ENCODE measurements at places on chromosomes 2 and 18.

DNA sequence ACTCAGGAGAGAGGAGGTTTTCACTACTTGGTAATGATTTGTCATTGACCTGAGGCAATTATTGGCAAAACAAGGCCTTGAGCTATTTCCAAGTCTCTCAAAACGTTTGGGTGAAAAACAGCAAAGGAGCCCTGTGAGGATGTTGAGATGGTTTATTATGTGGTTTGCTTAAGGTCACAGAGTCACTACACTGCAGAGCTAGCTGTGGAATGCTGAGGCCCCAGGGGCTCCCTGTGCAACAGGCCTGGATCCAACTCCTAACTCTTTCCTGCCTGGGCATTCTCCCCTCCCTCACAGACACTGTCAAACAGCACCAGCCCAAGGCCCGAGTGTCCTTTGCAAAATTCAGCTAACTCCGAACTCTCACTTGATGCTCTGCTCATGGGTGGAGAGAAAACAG, 754.6 kb upstream of the SOX11 start:
- DNase-seq = no peak

DNA sequence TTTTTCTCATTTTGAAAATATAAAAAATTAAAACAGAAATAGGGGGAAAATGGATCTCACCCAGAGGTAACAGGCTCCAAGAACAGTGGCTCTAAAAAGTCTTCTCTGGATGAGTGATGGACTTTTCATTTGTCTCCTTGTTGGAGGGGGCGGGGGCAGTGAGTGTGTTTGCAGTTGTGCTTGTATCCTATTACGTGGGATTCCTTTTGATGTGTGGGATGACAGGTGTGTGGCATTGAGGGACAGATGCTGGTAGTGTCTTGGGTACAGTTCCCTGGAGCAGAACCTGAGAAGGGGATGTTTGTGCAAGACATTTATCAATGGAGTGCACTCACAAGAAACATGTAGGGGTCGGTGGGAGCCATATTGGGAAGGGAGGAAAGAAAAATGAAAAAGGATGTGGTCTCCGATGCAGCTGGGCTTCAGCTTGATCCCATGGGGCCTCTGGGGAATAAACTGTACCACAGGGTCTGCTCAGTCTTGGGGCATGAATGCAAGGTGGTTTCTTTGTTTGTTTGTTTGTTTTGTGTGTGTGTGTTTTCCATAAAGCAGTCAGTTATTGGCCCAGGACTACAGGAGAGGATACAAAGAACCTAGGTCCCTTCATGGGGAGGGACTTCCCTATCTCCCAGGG, 120.0 kb upstream of the SLC35G4 start:
- no peak for DNase-seq

GRCh38 chr2:159891917-159892730, 94.1 kb upstream of the CD302 start:
- DNase-seq = no peak

- no peak for DNase-seq
Measured at GRCh38 chr18:70280007-70280925, 8.6 kb upstream of the SOCS6 start.

GRCh38 chr2:217436386-217436785, 566.4 kb downstream of the TNS1 start:
- no peak for DNase-seq

DNA sequence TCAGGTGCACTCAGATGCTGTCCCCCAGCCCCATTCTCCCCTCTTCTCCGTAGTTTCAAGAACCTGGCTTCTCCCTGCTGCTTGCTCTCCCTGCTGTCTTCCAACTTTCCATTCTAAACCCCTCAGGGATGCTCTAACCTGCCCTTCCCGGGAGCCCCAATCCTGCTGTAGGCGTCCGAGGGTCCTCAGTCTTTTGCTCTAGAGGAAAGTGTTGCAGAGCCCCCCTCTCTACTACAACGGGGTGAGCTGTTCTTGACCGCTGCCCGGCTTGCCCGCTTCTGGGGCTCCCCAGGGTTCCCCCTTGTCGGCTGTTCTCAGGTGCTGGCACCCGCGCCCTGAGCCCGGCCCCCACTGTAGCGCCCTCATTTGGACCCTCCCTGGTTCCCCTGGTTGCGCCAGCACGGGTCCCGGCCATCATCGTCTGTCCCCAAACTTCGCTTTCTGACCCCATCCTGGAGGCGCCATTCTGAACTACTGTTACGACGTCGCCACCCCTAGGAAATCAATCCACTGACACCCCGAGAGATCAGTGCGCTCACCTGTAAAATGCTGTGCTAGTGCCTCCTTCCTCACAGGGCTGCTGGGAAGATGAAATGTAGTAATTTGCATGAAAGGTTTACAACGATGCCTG, 31.9 kb upstream of the REG3G start:
- no peak for DNase-seq

- no peak for DNase-seq
Measured at GRCh38 chr2:119788752-119789151, 29.0 kb downstream of the PTPN4 start.

DNA sequence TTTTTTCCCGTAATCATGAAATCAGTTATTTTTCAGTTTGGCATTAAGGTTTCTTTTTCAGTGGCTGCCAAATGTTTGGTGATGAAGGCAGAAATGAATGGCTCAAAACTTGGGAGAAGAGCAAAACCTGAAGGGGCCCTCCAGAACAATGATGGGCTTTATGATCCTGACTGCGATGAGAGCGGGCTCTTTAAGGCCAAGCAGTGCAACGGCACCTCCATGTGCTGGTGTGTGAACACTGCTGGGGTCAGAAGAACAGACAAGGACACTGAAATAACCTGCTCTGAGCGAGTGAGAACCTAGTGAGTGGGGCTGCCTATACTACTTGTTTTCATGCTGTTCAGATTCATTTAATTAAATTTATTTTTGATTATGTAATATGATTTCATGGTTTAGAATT, 29.2 kb upstream of the MSH2 start:
- no peak for DNase-seq

- DNase-seq = no peak
Measured at GRCh38 chr2:126935774-126936173, 37.1 kb downstream of the TEX51 start.

DNA sequence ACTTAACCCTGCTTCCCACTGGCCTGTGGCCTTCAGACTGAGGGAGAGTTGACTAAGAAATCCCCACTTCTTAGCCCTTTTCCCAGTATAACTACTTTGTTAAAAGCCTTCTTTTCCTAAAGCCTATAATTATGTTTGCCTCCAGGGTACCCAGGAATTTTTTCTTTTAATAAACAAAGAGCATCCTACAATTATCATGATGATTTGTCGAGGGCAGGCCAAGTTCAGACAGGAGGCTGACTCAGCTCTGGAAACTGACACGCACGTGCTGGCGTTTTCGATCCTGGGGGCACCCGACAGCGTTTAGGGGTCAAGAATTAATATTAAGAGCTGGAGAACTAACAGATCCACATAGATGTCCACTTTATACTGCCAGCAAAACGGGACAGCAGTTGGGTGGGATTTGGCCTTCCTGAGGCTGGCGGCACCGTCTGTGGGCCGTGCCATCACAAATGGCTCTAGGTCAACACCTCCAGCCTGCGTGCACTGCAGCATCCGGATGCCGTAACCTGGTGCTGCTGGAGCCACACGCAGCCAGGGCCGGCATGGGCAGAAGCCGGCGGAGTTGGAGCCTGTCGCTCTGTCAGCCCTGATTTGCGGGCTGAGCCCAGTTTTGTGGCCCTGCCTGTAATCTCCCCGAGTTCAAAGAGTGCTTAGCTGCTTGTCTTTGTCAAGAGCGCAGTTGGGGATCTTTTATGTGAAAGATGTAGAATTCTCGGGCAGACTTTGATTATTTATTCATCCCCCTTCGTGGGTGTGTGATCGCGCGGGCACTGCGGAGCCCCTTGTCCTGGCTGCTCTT, 191.0 kb downstream of the GLI2 start:
- DNase-seq = no peak

- no peak for DNase-seq
Measured at GRCh38 chr2:11748861-11749645, 2.6 kb downstream of the LPIN1 start.

GRCh38 chr2:44456946-44457345, 95.2 kb downstream of the CAMKMT start:
- no peak for DNase-seq

- no peak for DNase-seq
Measured at GRCh38 chr2:109288544-109289368, 159.8 kb downstream of the SH3RF3 start.

DNA sequence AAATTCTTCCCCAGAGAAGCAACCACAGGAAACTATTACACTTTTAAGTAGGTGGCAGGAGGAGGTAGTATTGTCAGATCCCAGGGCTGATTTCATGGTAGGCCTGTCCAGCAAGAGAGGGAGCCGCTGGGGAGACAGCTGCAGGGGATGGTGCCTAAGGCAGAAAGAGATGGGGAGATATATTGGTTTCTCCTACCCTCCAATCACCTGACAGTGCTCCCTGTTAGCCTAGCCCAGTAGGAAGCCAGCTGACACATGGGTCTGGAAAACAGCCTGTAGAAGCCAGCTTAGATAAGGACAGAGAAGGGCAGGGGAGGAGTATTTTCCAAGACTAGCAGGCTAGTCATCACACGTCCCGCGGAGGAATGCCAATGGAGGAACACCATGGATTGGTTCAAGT, 8.2 kb upstream of the SPOPL start:
- DNase-seq = no peak

DNA sequence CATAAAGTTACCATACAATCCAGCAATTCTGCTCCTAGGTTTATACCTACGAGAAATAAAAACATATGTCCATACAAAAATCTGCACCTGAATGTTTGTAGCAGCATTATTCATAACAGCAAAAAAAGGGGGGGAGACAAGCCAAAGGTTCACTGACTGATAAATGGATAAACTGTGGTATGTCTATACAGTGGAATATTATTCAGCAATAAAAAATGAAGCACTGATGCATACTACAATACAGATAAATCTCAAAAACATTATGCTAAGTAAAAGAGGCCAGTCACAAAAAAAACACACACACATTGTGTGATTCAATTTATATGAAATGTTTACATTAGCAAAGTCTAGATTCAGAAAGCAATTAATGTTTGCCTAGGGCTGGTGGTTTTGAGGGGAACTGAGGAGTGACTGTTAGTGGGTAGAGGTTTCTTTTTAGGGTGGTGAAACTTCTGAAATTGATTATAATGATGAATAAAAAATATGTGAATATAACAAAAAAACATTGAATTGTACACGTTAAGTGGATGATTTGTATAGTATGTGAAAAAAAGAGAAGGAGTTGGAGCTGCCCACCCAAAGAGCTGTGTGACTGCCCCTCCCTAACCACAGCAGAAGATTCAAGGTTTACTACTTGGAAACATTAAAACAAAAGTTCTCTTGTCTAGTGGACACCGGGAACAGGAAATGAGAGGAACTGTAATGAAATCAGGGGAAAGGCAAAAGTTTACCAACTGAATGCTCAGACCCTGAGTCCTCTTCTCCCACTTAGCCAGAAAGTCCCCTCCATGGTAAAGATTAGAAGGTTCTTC, 13.4 kb downstream of the COLEC12 start:
- no peak for DNase-seq

- no peak for DNase-seq
Measured at GRCh38 chr2:675982-676646, 1.1 kb downstream of the TMEM18 start.

GRCh38 chr18:46474487-46475389, 182.3 kb downstream of the LOXHD1 start:
- no peak for DNase-seq

DNA sequence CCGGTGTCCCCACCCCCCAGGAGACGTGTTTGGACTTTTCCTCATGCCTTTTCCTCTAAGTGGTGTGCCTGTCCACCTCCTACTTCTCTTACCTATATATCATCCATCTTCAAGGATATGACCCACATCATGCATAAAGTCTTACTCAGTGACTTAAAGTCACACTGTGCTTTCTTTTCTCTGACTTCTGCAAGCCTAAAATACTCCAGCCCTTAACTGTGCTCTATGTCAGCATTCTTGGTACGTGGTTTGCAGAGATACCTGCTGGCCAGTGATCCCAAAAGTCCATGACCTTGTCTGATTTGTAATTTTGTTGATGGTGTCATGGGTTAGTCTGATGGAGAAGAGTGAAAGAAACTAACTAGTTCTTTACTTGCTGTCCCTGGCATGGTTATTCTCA, 393.6 kb upstream of the NRP2 start:
- no peak for DNase-seq

DNA sequence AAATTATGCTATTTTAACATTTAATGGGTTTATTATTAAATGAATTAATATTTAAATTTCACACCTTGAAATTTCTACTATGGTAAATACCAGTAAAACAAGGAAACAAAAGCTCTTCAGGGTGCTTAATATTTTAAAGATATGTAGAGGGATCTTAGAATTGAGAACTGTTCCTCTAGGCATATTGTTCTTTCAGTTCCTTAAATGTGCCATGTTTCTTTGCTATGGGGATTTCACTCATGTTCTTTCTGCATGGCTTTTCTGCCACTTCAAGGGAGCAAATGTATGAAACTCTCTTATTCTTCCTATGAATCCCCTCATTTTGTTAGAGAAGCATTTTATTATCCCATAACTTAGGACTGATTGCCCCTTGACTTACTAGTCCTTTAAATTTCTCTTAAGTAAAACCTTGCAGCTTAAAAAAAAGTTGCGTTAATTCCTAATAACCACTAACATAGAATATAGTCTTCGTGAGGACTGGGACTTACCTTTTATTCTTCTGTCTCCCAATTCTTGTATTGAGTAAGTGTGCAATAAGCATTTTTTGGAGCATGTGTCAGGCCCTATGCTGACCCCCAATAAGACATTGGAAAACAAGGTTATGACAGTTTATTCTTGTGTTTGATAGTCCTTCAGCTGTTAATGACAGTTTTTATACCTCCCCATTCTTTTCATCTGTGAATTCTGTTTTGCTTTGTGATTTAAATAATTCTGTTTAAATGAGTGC, 95.7 kb downstream of the BIRC6 start:
- no peak for DNase-seq

- DNase-seq = no peak
Measured at GRCh38 chr2:204898928-204899640, 353.8 kb downstream of the PARD3B start.

- DNase-seq = no peak
Measured at GRCh38 chr18:79458131-79458838, 62.6 kb downstream of the NFATC1 start.

GRCh38 chr2:186044761-186045160, 306.2 kb downstream of the FSIP2 start:
- no peak for DNase-seq

GRCh38 chr2:166188084-166188483, 60.3 kb upstream of the SCN1A start:
- no peak for DNase-seq

DNA sequence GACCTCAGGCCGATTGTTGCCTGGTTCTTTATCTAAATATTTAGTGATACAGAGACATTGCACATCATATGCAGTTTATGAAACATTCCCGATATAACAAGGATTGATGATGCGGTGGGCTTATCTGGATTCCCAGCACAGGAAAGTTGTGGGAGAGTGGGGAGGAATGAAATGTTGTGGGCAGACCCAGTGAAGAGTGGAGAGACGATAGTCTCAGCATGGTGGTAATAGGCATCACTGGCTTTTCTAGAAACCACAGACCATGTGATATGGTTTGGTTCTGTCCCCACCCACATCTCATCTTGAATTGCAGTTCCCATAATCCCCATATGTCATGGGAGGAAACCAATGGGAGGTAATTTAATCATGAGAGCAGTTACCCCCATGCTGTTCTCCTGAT, 34.8 kb upstream of the RND3 start:
- DNase-seq = no peak
